SIG-M5 (cell line): ENCODE measurements at places on chromosomes 12 and 14.

- no peak for DNase-seq
Observed at GRCh38 chr14:100620255-100621100, 33.3 kb upstream of the BEGAIN start.

- no peak for DNase-seq
Observed at GRCh38 chr14:101004954-101005353, 101.4 kb upstream of the RTL1 start.

DNA sequence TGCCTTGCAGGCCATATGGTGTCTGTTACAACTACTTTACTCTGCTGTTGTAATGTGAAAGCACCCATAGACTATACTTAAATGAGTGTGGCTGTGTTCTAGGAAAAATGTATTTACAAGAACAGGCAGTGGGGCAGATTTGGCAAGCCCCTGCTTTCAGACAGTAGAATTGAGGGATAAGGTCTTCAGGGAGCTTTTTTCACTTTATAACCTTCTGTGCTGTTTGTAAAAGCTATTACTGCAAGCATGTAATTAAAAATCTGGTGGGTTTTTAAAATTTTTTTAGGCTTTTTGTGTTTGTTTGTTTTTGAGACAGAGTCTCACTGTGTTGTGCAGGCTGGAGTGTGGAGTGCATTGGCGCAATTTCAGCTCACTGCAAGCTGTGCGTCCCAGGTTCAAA, 73.9 kb downstream of the VEZT start:
- DNase-seq, result no peak

DNA sequence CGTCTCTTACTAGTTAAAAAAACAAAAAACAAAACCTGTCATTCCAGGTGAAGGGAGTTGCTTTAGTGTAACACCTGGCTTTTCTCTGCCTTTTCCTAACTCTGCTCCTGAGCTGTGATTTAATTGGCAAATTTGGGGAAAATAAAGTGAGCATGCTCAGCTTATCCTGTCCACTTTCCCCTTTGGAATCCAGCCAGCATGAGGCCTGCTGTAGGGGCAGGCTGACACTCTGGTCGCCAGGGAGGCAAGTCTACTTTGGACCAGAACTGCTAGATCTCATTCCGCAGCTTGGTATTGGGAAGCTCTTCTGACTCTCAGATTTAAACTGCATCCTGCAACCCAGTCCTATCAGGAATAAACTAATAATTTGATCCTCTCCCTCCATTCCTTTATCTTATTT, 30.1 kb downstream of the CDKN1B start:
- DNase-seq, result no peak

DNA sequence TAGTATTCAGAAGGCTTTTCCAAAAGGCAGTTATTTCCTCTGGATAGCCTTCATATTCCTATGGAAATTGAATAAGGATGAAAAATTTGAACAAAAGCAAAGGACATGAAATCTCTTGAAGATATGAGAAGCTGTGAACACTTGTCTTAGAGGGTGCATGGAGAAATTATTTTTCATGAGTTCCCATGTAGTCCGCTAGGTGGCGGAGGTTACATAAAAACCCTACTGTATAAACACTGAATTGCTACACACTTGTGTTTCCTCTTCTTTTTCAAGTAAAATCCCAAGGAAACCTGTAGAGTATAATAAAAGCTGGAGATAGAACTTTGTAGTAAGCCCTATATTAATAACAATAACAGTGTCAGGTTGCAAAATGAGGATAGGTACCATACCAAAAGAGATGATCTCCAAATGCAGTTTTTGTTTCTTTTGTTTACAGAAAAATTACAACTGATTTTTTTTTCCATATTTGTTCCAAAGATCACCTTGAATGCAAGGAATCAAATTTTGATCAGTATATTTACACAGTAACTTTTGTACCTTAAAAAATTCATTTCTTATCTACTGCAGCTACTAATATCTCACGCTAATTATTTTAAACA, 37.8 kb upstream of the OR4E1 start:
- DNase-seq, result no peak

GRCh38 chr12:24617471-24617870, 331.4 kb downstream of the BCAT1 start:
- no peak for DNase-seq

- DNase-seq, result no peak
Observed at GRCh38 chr14:57583396-57583795, 89.7 kb upstream of the CCDC198 start.

- no peak for DNase-seq
Observed at GRCh38 chr12:118145113-118145797, 9.3 kb downstream of the PEBP1 start.

DNA sequence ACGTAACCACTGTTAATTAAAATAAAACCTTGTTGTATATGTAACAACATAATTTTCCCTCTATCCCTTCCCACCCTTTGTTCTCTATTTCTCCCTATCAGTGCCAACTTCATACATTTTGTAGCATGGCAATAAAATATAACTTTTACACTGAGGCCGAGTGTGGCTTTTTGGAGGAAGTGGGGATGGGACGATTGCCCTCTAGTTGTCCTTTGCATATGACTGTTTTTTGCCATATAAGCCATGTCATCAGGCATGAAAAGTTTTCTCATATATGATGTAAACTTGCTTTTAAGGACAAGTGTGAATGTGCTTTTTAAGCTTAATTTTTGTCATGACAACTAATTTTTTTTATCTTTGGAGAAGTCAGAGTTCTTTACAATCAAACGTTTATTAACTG, 6.2 kb upstream of the CCT2 start:
- DNase-seq, result no peak

GRCh38 chr14:32087173-32087861, 10.2 kb downstream of the ARHGAP5 start:
- DNase-seq, result no peak

DNA sequence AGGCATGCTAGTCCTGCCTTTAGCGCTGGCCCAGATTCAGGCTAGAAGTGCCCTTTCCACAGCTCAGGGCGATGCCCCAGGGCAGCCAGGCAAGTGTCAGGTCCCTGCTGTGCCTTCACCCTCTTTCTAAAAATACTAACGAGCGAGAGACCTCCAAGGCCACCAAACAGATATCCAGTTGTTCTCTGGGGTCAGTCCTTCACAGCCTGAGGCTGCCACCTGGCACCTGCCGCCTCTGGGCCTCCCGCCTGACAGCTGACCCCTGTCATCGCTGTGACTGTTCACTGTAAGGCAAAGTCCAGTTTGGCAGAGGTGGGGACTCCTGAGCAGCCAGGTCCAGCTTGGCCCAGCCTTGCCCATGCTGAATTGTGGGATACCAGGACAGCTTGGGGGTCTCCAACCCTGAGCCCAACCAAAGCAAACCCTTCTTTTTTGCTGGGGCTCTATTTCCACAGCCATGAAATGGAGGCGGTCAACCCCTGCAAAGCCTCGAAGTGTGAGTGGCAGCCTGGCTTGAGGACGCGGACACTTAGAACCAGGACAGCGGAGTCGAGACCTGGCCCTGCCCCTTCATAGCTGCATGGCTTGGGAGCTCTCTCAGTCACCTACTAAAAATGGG, 79.9 kb downstream of the NINJ2 start:
- no peak for DNase-seq

DNA sequence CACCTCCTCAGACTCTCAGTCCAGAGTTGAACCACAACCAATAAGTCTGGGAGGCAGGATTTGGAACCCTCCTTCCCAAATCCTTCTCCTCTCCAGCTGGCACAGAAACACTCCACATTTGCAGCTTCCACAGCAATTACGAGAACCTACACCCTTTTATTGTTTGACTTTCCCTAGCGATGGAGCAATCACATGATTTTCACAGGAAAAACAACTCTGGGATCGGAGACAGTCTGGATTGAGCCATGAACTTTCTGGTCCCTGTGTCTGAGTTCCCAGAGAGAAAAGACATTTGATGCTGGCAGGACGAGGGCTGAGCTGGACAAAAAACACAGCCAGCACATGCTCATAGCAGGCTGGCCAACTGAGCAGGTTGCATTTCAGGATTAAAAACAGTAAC, 49.0 kb upstream of the STON2 start:
- no peak for DNase-seq

DNA sequence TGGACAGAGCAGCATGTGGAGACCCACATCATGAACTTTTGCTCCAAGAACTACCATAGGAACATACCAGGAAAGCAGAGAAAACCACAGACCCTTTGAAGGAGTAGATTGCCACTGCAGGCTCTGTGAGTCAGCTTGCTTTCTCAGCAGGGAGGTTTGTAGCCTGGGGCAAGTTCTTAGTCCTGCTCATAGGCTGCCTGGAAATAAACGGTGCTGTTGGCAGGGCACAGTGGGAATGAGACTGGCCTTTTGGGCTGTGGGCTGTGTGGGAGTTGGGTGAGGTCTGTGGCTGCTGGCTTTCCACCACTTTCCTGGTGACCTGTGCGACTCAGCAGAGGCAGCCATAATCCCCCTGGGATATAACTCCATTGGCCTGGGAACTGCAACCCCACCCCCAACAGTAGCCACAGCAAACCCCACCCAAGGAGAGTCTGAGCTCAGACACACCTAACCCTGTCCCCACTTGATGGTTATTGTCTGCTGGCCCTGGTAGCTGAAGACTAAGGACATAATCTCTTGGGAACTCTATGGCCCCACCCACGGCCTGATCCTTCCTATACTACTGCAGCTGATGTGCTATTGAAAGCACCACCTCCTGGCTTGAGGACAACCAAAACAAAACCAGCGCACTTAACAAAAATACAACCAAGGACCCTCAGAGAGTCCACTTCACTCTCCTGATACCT, 192.1 kb upstream of the GARIN6 start:
- DNase-seq, result no peak

DNA sequence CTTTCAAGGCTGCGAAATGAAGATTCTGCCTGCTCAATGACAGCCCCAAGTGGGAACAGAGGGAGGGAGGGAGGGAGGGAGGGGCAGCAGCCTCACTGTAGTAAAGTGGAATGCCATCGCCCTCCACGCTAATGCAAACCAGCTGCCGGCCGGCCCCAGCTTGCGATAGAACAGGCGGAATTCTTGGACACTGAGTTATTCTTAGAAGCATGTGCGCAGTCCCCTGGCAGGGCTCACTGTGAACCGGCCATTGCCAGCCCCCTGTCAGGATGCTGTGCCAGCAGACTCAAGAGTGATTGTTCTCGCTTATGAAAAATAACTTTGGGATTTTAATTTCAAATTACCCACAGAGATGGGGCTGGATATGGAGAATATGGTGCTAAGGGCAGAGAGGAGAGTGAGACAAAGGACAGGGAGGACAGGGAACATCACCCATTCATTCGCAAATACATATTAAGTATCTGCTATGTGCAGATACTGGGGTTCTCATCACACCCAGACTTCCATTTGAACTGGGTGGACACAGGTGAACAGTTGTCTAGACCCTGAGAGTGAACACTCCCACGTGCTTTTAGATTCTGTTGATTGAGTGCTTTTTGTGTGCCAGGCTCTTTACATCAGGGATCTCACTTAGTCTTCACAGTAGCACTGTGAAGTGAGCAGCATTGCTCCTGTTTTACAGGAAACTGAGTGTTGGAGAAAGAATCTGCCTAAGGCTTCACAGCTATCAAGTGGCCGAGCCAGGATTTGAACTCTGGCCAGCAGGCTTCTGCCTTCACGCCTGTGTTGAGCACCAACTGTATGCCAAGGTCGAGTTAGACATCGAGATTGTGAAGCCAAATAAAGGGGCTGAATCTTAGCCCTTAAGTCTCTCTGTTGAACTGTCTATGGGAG, 192.9 kb downstream of the C12orf75 start:
- no peak for DNase-seq

GRCh38 chr12:1204581-1205121, 213.6 kb downstream of the ERC1 start:
- no peak for DNase-seq

DNA sequence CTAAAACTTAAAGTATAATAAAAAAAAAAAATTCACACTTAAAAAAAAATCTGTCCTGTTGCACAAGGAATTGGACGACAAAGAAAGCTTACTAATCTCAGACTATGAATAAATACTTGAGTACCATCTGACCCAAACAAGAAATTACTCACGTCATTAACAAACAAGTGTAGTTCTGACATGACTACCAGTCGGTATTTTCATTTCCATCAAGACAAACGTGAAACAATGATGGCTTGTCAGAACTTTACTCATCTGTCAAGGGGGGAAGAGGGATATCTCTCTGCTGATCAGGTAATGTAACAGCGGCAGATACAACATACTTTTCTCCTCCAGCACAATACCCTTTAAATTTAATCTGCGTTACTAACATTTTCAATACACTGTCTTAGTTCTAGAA, 78.3 kb downstream of the CDK17 start:
- no peak for DNase-seq

GRCh38 chr12:47799357-47799955, 20.2 kb downstream of the HDAC7 start:
- DNase-seq, result no peak

DNA sequence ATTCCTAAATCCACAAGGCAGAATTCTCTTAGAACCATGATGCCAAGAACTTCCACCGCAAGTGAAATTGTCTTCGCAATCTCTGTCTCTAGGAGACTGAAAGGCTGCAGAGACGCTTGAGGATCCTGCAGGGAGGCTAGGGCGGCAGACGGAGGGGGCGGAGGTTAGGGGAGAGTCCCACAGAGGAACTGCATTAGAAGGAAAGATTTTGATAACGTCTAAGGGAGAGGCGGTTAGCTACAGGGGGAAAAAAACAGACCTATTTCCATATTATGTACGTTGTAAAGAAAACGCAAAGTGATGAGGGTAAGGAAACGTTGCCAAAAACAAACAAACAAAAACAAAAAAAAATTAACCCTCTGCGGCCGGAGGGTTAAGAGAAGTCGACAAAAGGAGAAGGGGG, 595 bp downstream of the KLHL28 start:
- no peak for DNase-seq

- no peak for DNase-seq
Observed at GRCh38 chr12:70637303-70638085, at the start of gene PTPRB. TSS of gene PTPRB (minus strand) at chr12:70637429. CDS start at chr12:70637395, 34 bp downstream.

- DNase-seq, result no peak
Observed at GRCh38 chr12:124512667-124513296, 54.6 kb downstream of the NCOR2 start.

- no peak for DNase-seq
Observed at GRCh38 chr14:89613260-89614008, 196.4 kb upstream of the FOXN3 start.

- DNase-seq, result no peak
Observed at GRCh38 chr12:113398346-113399290, 5.1 kb downstream of the SDS start.

DNA sequence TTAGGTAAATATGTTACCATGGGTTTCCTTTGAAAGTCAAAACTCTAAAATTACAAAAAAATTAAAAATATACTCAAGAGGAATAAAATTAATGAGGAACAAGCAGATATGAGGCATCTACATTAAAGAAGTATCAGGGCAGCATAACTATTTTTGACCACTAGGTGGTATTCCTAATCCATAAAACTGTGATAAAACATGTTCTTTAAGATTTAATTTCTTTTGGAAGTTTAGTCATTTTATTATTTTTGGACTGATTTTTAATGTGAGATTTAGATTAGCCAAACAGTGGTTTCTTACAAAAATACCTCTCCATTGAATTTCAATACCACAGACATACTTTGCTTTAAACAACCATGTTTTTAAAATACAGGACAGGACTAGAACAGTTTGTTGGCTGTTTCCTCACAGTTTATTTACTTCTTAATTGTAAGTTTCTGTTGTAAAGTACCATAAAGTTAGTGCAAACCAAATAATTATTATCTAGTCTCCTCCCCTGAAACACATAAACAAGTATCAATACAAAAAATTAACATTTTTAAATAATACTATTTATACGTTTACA, 49.8 kb downstream of the NTS start:
- DNase-seq, result no peak

- DNase-seq, result no peak
Observed at GRCh38 chr12:80192087-80192486, 92.8 kb downstream of the OTOGL start.
